ENCODE measurements at places on chromosomes 3 and 15. TPM values are rescaled to one million over a fixed set of nuclear protein-coding genes. Genes with fewer than 3 reads are reported as not detected.

DNA sequence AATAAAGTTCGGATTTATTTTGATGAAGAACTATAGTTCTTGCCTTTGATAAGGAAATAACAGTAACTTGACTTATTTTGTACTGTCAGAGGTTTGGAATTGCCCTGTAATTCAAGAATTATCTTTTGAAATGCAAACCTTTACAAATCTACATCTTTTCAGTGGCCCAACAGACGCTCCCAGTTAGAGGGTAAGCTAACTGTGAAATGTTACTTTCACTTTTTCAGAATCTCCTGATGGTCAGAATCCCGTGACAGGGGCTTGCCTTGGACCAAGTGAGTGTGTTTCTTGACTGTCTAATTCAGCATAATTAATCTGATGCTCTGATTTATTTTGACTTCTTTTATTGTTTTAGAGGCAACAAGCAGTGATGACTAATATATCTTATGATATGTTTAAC is 262.5 kb downstream of the PLOD2 start:
- no peak overlapping the region for H3K27ac ChIP-seq
- H3K27me3 ChIP-seq, result no peaks in the 10 kb centered on the region
- H3K4me1 ChIP-seq, result no peaks in the 10 kb centered on the region
- DNase-seq, result no peak
- H3K36me3 ChIP-seq, result no peaks in the 10 kb centered on the region
- no peak overlapping the region for H3K4me3 ChIP-seq

- peaks cover 18% of the 10 kb centered on the region for H3K4me1 ChIP-seq
Measured at GRCh38 chr3:114019486-114019885, 36.8 kb downstream of the CCDC191 start.

DNA sequence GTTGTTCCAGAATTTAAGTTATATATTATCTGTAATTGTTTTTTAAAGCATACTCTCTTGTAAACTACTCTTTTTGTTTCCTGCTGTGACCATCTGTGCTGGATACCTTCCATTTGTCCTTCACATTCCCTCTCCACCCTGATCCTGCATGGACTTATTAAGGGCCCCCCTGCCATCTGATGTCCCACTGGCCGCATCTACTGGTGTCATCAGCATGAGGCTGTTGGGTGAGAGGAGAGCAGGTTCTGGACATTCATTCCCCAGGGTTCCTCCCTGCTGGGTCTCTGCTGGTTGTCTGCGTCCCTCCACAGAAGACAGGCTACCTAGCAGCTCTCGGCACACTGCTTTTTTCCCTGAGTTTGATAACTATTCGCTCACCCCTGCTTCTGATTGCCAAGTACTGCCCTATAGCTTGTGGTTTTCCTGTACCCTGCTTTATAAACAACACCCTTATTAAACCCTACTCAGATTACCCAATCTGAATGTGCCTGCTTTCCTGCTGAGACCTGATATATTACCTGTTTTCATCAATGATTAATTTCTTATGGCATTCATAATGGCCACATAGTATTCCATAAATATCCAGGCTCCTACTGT is 7.7 kb downstream of the CMTM8 start:
- no peak for DNase-seq
- H3K4me3 ChIP-seq, result no peak overlapping the region
- no peaks in the 10 kb centered on the region for H3K36me3 ChIP-seq
- H3K4me1 ChIP-seq, result no peaks in the 10 kb centered on the region
- no peaks in the 10 kb centered on the region for H3K27me3 ChIP-seq

DNA sequence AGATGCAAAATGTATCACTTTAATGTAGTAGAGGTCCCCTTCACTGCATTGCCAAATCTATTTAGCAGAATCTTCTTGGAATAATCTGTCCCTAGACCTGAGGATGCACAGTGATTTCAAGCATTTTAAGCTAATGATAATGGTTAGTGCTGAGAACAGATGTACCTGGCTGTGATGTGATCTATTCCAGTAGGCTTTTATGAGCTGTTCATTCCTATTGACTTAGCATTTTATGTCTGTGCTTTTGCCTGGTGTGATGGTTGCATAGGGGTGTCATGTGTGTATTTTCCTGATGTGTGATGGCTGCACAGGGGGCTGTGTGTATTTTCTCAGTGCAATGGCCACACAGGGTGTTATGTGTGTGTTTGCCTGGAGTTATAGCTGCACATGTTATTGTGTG is 272.9 kb downstream of the TIGIT start:
- no peak overlapping the region for H3K27ac ChIP-seq
- no peaks in the 10 kb centered on the region for H3K27me3 ChIP-seq
- H3K4me3 ChIP-seq, result no peak overlapping the region

GRCh38 chr15:98881526-98882520 is 125.8 kb downstream of the PGPEP1L start:
- H3K36me3 ChIP-seq, result no peaks in the 10 kb centered on the region
- no peaks in the 10 kb centered on the region for H3K27me3 ChIP-seq
- H3K4me1 ChIP-seq, result peaks cover 21% of the 10 kb centered on the region
- no peak overlapping the region for H3K27ac ChIP-seq
- DNase-seq, result peak; percentile 48

DNA sequence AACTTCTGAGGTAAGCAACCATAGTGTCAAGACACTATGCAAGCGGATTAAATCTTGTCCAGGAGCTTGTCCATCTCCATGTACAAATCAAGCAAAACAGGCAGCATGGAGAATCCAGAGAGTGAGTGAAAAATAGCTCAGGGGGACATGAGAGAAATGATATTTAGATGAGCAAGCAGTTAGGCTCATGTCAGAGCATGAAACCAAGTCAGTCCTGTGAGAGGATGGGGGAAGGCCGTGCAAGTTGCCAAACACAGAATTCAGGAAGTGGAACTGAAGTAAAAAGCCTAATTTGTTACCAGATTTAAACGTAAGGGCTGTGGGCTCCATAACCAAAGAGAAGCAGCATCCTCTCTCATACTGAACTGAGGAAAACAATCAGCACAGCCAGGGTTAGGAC is 995.9 kb downstream of the MCTP2 start:
- H3K36me3 ChIP-seq, result no peaks in the 10 kb centered on the region
- DNase-seq, result no peak
- H3K27ac ChIP-seq, result no peak overlapping the region
- H3K4me1 ChIP-seq, result no peaks in the 10 kb centered on the region
- no peaks in the 10 kb centered on the region for H3K27me3 ChIP-seq
- no peak overlapping the region for H3K4me3 ChIP-seq

The SCAANT1 gene
- not detected for total RNA-seq

GRCh38 chr15:90154861-90155626 is 46.1 kb upstream of the SEMA4B start:
- no peaks in the 10 kb centered on the region for H3K36me3 ChIP-seq
- peak; percentile 79 for DNase-seq
- H3K4me3 ChIP-seq, result no peak overlapping the region
- no peak overlapping the region for H3K27ac ChIP-seq

DNA sequence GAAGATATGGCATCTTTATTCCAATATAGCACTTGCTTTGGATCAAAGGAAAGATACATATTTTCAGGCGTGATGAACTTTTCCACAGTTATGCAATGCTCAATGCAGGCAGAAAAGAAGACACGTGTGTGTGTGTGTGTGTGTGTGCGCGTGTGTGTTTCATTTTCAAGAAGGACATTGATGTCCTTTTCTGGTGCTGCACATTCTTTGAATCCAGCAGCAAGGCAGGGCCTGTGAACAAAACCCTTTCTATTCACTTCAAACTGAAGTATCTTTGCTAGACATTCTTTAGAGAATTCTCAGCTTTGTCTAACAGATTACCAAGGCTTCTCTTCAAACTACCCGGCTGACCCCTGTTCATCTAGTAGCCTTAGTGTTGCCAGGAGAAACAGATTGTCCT is 124.6 kb downstream of the CD47 start:
- no peaks in the 10 kb centered on the region for H3K4me1 ChIP-seq
- H3K4me3 ChIP-seq, result no peak overlapping the region
- no peak for DNase-seq
- H3K27ac ChIP-seq, result no peak overlapping the region
- H3K36me3 ChIP-seq, result no peaks in the 10 kb centered on the region
- no peaks in the 10 kb centered on the region for H3K27me3 ChIP-seq

DNA sequence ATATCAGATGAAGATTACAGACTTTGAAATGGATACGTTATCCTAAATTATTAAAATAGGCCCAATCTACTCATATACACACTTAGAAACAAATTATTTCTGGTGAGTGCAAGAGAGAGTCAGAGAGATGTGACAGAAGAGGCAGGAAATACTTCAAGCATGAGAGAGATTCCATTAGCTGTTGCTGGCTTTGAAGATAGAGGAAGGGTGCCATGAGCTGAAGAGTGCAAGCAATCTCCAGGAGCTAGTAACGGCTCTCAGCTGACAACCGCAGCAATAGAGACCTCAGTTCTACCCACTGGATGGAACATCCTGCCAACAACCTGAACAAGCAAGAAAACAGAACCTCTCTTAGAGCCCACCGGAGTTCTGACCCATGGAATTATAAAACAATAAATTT is 270.7 kb upstream of the SLITRK3 start:
- H3K4me3 ChIP-seq, result no peak overlapping the region
- H3K27ac ChIP-seq, result no peak overlapping the region
- H3K4me1 ChIP-seq, result no peaks in the 10 kb centered on the region
- H3K27me3 ChIP-seq, result no peaks in the 10 kb centered on the region

GRCh38 chr3:15102836-15103235 is 3.9 kb upstream of the RBSN start:
- no peaks in the 10 kb centered on the region for H3K27me3 ChIP-seq
- no peak overlapping the region for H3K4me3 ChIP-seq

DNA sequence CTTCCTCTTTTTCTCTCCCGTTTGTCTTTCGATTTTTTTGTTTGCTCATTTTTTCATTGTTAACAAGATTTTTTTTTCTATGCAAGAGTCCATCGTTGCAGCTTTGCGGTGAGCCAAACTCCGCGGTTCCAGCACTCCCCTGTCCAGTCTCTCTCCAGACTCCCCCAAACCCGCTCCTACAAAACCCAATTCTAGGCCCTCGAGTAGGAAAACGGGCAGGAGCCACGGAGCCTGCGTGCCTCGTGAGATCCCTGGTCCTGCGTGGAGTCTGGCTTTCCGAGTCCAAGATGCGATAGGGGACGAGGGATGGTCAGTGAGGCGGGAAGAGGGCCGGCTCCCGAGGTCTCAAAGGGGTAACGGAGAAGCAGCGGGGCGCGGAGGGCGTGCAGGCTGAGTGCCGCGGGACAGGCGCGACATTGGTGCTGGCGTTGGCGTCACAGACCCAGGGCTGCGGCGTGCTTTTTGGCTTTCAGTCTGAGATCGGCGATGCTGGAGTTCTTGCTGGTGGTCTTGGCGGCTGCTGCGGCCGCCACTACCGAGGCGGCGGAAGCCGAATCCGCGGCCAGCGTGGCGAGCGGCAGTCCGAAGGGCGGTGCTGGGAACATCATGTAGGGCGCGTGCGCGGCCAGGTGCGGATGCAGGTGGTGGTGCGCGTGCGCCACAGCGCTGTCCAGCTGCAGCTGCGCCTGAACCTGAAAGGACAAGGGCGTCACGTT is 8.5 kb downstream of the SHOX2 start:
- H3K27ac ChIP-seq, result no peak overlapping the region
- peak; percentile 93 for DNase-seq
- peaks cover 100% of the 10 kb centered on the region for H3K27me3 ChIP-seq

The NKIRAS1 gene
- total RNA-seq, result 20.2 TPM

- H3K27me3 ChIP-seq, result no peaks in the 10 kb centered on the region
- no peak overlapping the region for H3K4me3 ChIP-seq
- peaks cover 26% of the 10 kb centered on the region for H3K4me1 ChIP-seq
Measured at GRCh38 chr3:55691141-55691540, 204.0 kb upstream of the WNT5A start.

GRCh38 chr3:9124730-9125129 is 124.7 kb downstream of the SRGAP3 start:
- no peaks in the 10 kb centered on the region for H3K4me1 ChIP-seq
- H3K27me3 ChIP-seq, result no peaks in the 10 kb centered on the region
- H3K36me3 ChIP-seq, result no peaks in the 10 kb centered on the region

The RAD51 gene
- 6.2 TPM for total RNA-seq

Measured in cardiac muscle cell (in vitro differentiated cells and primary cell).